Fibroblast of villous mesenchyme (primary cell): ENCODE measurements at places on chromosomes 7 and 10. TPM values are rescaled to one million over a fixed set of nuclear protein-coding genes. Genes with fewer than 3 reads are reported as not detected.

Gene GCK
- 0.43 and 0.64 TPM in 2 replicates for total RNA-seq

Gene SPDYE5
- total RNA-seq, result not detected in 2 replicates

Gene HTRA1
- 88.9 and 160 TPM in 2 replicates for total RNA-seq

Gene ZNF804B
- total RNA-seq, result under 0.01 TPM in 1 of 2 replicates, not detected in the other

Gene NDUFB8
- total RNA-seq, result 109 and 162 TPM in 2 replicates

Gene PRSS37
- total RNA-seq, result not detected in 2 replicates

Gene VGF
- total RNA-seq, result under 0.01 TPM in 1 of 2 replicates, not detected in the other

Gene ZNF518A
- 13.5 and 19.9 TPM in 2 replicates for total RNA-seq

Gene METTL27
- total RNA-seq, result 1.6 and 2.6 TPM in 2 replicates

Gene PIK3CG
- total RNA-seq, result 0.43 and 0.64 TPM in 2 replicates

Gene TMEM270
- total RNA-seq, result not detected in 2 replicates

Gene VAX1
- not detected in 2 replicates for total RNA-seq

Gene TYW1B
- total RNA-seq, result 2.2 and 2.3 TPM in 2 replicates

Gene GPER1
- 1.9 and 2.6 TPM in 2 replicates for total RNA-seq

Gene ANKRD61
- not detected in 2 replicates for total RNA-seq

Gene CLRN3
- not detected in 2 replicates for total RNA-seq

Gene PYROXD2
- 9.0 and 10.8 TPM in 2 replicates for total RNA-seq

Gene EIF5AL1
- 0.64 and 0.86 TPM in 2 replicates for total RNA-seq

Gene TLX1
- total RNA-seq, result not detected in 2 replicates

Gene CLCN1
- total RNA-seq, result under 0.01 TPM in 2 replicates

Gene CDC14C
- total RNA-seq, result under 0.01 TPM in 1 of 2 replicates, not detected in the other

Gene SP4
- total RNA-seq, result 2.6 and 3.9 TPM in 2 replicates

Gene TCAF2
- 0.64 and 1.3 TPM in 2 replicates for total RNA-seq

Gene TWIST1
- 16.4 and 19.3 TPM in 2 replicates for total RNA-seq
